ENCODE measurements at places on chromosomes 11 and 22.

- no peak for DNase-seq
These were observed 34.1 kb upstream of the CRTAM start for GRCh38 chr11:122804161-122804560.

GRCh38 chr11:93842034-93842433, 8.4 kb downstream of the VSTM5 start:
- no peak for DNase-seq

DNA sequence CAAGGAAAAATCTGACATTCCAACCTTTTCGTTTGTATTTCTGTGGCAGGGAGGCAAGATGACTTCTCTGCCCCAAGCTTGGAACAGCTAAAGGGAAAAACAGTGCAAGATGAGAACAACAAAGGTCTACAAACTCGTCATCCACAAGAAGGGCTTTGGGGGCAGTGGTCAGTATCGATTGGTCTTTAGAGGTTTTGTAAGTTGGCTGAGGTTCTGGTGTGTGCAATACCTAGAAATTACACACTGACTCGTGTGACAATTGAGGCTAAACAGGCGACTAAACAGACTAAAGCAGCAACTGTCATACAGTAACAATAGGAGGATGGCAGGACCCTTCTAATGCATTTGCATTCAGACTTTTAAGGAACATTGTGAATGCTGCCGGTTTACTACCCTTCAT, 994 bp downstream of the DEPDC5 start:
- DNase-seq: peak; percentile 4

DNA sequence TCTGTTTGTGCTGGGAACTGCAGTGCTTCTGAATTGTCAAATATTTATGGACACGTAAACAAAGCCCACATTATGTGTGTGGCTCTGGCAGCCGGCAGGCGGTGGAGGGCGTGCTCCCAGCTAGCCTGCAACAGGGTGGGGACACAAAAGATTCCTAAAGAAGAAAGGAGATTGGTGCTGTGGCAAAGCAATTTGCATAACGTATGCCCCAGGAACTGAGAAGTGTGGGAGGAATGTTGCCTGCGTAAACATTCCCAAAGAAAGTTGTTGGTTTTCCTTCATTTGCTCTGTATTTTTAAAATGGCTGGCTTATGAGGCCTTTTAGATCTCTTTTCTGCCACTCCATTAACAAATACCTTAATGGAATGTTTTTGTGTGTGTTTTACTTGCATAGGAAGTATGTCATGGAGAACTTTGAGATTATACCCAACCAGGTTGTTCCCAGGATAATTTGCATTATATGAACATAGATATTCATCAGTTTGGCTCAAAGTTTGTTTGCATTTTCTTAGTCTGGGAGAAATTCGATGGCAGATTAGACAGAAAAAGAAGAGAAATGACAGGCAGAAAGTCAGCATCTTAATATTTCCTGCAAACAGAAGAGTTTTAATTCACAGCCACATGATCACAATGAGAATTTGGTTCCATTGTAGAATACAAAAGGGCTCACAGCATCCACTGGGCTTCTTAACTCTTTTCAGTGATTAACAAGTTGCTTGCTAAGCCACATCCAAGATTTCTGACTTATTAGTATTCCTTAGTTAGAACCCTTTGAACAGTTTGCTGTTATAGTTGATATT, 41.8 kb upstream of the DLAT start:
- no peak for DNase-seq

GRCh38 chr11:82043316-82043715, 690.3 kb downstream of the FAM181B start:
- no peak for DNase-seq

DNA sequence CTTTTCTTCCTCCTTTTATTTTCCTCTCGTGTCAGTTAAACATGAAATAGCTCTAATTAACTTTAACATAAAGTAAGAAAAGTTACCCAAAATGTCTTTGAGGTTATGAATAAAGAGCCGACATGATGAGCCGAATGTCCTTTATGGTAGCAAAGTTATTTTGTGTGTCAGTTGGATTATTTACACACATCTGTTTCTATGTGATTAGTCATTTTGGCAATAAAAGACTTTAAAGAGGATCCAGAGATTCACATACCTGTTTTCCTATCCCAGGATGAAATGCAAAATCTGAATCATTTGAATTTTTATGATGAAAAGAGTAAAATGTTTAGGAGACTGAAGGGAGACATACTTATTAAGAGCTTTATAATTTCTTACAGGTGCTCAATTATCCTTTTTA, 34.0 kb upstream of the TECTA start:
- DNase-seq: no peak

- peak; percentile 69 for DNase-seq
These were observed 16.4 kb upstream of the FGF4 start for GRCh38 chr11:69791276-69792180.

DNA sequence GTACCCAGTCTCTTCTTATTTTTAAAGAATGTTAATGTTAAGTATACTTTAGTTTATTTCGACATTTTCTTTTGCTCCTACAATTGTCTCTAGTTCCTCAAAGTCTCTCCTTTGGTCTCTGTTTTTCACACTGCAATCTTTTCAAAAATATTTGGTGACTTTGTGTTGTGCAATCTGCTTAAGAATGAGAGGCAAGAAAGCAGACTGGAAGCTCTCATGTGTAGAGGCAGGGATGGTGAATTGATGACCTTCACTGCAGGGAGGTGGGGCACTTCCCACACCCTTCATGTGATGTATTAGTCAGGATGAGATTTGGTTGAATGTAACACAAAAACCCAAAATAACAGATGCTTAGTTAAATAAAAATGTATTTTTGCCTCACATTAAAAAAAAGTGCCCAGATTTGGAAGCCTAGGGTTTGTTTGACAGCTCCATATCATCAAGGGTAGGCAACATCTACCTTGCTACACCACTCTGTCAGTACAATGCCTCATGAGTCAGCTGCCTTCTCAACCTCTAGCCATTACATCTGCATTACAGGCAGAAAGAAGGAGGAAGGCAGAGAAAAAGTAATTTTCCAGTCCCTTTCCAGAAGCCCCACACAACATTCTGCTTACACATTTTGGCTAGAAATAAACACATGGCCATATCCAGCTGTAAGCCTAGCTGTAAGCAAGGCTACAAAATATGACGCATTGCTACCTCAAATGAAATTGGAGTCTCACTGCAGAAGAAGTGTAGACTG, 3.8 kb upstream of the MMP27 start:
- no peak for DNase-seq

- DNase-seq: peak; percentile 67
These were observed 16.7 kb upstream of the SYT12 start for GRCh38 chr11:67006029-67006884.

DNA sequence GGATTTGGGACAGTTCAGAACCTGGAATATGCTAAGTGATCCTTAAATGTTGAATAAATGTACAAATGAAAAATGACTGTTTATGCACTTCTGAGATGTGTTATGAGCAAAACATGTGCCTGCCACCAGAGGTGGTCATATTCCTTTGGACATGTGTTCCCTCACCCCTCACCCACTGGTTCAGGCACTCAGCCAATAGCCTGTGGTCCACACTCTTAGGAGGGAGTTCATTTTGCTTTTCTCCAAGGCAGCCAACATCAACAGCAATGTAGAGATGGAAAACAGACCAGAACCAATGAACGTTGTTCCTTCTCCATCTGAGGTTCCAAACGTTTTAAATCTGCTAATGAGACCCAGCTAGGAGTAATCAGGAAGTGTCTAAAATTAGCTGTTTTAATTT, 44.0 kb downstream of the RPUSD4 start:
- DNase-seq: no peak

Measured in cerebellar cortex (tissue), 1 donor.